NCI-H82 (cell line): ENCODE measurements at places on chromosomes 16 and 17.

DNA sequence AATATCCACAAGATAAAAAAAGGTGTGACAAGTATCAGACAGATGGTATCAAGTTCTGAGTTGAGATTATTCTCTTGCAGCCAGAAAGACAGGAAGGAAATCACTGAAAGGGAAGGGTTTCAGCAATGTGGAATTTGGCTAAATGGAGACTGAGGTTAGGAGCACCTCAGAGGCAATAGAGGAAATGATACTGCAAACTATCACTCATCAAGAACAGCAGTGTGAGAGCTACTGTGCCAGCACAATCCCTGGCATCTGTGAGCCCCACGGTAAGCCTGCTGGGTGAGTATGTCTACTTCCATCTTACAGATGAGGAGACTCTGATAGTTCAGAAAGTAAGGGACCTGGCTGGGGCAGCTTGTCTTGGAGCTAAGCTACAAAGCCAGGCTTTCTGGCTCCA lies 162.0 kb downstream of the SALL1 start:
- DNase-seq, result no peak

GRCh38 chr16:31269541-31269940 lies 9.8 kb downstream of the ITGAM start:
- no peak for DNase-seq

DNA sequence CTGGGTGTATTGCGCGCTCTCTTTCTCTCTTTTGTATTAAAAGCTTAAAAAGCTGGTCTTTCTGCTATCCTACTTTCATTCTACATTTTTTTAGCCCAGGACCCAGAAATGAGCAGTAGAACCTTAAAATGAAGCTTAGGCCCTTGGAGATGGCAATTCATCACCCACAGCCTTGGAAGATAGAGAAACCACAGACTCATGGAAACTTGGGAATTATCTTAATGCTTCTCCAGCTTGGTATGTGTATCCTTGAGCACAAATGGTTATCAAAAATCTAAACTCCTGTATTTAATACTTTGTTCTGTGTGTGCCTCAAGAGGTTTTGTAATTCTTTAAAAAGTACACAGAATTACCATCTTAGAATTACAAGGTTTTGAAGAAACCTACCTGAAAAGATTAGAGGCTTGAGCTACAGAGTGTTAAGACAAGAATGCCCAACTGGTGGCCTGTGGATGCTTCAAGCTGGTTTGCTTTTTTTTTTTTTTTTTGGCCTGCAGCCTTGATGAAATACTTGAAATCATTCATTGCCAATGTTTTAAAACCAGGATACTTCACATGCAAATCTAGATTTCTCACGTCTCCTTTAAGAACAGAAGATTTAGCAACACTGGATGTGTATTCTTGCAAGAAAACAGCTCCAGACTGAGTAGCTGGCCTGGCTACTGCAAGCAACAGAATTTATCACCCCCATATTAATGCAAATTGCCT lies 105.0 kb downstream of the XYLT1 start:
- no peak for DNase-seq

GRCh38 chr17:56898874-56899273 lies 15.0 kb downstream of the TRIM25 start:
- DNase-seq, result no peak

GRCh38 chr17:35778641-35779196 lies 16.7 kb downstream of the MMP28 start:
- DNase-seq, result no peak

DNA sequence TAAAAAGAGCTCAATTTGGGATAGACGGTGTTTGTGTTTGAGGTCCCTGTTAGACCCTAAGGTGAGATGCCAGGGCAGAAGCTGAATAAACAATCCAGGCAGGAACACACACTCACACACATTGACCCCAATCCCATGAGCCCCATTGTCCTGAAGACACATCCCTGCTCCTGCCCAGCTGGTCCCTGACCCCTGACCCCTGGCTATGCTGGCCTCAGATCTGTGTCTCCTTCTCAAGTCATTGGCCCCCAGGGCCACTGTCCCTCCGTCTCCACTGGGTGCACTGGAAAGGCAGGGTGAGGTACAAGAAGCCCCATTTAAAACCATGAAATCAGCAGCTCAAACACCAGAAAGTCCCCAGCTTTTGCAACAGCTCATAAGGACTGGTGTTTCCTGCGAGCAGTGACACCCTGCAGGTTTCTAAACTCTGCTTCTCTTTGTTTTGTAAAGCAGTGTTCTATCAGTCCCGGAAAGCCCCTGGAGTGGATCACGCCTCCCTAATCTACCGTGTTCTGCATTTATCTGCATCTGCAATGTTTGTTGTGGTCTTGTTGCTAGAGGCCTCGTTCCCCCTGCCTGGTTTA lies 18.0 kb upstream of the ASGR2 start:
- no peak for DNase-seq

GRCh38 chr16:4209666-4210065 lies 32.2 kb downstream of the SRL start:
- no peak for DNase-seq

- DNase-seq, result peak; percentile 49
These were observed 502 bp downstream of the SMPD3 start for GRCh38 chr16:68447653-68448359.

GRCh38 chr16:64857411-64857810 lies 264.5 kb downstream of the CDH11 start:
- DNase-seq, result no peak
